Endothelial cell (in vitro differentiated cells): ENCODE measurements at places on chromosomes 4 and X. TPM values are rescaled to one million over a fixed set of nuclear protein-coding genes. Genes with fewer than 3 reads are reported as not detected.

The LRCH2 gene
- total RNA-seq = 3.7 TPM

The UCP1 gene
- total RNA-seq = 19.5 TPM

The KCND1 gene
- 6.0 TPM for total RNA-seq

The TMEM255A gene
- total RNA-seq = 0.13 TPM

The WNK3 gene
- 12.5 TPM for total RNA-seq

The HTR2C gene
- total RNA-seq = 0.10 TPM

The SSX2 gene
- not detected for total RNA-seq

DNA sequence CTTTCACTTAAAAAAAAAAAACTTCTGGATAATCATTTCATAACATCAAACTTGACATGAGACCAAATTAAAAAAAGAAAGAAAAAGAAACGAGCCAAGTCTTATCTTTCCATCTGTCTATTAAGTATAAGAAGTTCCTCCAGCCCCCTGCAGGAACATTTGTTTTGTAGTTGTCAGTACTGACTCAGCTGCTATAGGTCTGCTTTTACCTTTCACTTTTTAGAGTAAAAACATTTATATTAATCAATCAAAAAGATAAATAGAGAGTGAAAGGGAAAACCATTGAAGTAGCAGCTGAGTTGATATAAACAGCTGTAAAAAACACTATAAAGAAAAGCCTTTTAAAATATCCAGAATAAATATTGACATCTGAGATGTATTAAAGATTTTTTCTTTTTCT is 46.1 kb downstream of the CCDC158 start:
- DNase-seq = no peak

GRCh38 chrX:73841337-73841736 is 278.3 kb downstream of the CHIC1 start:
- no peak for DNase-seq

DNA sequence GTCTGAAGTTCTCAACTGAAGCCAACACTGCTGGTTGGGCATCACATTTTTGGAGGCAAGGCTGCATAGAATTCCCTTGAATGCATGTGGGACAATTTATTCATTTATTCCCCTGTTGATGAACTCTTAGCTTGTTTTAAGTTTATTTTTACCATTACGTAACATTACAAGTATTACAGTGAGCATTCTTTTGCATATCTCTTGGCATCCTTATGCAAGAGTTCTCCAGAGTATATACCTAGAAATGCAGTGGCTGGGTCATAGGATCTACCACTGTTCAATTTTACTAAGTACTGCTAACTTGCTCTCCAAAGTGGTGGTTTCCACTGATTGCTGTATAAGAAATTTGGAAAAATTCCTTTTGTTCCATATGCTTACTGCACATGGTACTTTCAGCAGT is 66.5 kb downstream of the UCHL1 start:
- no peak for DNase-seq

DNA sequence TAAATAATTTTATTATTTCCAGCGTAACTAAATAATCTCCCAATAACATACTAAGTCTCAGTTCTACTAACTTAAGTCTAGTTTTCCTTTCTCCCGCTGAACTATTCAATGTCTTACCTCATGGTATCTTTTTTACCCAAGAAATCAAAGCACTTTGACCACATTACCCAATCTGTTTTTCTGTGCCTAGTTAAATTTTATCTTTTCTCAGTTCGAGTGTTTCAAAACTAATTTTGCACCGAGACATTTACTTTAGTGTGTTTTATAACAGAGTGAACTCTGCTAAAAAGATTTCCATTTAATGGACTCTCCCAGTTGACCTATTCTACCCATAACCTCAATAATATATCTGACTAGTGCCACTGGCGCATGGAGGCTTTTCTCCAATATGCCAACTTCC is 67.6 kb upstream of the IRF2 start:
- DNase-seq = no peak

DNA sequence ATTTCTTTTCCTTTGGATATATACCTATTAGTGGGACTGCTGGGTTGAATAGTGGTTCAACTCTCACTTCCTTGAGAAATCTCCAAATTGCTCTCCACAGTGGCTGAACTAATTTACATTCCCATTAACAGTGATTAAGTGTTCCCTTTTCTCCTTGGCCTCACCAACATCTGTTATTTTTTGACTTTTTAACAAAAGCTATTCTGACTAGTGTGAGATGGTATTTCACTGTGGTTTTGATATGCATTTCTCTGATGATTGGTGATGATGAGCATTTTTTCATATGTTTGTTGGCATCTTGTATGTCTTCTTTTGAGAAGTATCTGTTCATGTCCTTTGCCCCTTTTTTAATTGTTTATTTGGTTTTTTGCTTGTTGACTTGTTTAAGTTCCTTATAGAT is 413.0 kb downstream of the MAPK10 start:
- no peak for DNase-seq

- no peak for DNase-seq
Measured at GRCh38 chrX:137562096-137562495, 3.8 kb upstream of the ZIC3 start.

DNA sequence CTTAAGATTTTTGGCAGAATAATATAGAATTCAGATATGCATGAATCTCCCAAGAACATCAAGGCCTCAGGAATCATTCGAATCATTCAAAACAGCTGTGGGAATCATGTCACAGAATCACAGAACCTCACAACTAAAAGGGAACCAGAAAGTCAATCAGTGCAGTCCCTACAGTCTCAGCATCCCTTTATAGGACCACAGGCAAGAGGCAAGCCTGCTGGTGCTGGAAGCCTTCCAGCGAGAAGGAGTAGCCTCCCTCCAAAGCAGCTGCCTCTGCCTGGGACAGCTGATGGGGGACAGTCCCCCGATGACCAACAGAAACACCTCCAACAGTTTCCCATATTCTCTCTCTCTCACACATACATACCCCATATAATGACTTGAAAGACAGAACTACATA is 20.7 kb downstream of the QDPR start:
- DNase-seq = no peak

DNA sequence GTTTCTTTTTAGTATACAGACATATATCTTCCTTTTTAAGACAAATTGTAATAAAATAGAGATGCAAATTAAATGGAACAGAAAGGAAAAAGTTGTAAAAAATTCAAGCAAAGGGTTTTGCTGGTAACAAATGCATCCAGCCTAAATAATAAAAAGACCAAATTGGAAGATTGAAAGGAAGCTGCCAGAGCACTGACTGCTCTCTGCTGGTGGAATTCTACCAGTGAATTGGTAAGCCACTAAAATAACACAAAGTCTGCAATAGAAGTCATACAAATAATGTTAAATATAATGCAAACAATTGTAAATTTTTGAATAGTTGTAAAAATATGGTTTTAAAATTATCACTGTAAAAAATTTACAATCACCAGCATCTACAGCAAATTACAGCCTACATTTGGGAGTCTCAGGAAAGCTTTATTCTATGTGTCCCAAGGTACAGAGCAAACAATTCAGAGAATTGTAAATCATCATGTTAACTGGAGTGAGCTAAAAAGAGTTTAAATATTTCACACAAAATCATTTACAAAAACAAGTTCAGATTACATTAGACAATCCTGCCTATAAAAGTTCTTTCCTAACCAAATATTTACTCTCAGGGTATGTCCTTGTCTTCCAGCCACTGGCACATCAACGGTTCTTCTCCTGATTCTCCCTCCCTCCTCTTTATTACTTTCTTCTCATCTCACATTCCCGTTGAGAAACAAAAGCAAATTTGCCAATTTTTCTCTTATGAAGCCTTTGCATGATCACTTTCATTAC is 1322.5 kb downstream of the PCDH7 start:
- no peak for DNase-seq

DNA sequence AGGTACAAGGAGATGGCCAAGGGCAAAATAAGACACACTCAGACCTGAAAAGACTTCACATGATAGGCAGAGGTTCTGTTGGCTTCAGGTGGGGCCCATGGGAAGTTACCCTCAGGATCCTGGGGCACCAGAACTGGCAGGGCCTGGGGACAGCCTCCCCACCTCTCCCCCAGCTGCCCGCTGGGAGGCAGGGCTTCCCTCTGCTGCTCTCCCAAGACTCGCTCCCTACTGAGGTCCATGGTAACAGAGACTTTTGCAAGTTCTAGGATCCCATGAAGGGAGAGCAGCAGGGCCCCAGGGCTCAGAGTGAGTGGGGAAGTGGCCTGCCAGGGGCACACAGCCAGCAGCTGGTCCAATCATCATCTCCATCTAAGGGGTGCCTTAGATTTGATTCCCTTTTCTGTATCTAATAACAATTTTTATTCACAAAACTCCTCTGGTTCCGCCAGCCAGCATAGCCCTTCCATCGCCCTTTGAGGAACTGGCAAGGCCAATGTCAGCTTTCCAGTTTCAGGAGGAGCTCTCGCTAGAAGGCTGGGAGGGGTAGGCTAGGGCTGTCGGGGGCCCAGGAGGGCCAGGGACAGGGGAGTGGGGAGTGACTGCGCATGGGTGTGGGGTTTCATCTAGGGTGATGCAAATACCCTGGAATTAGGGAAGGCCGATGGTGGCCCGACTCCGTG is 78.2 kb downstream of the SLC2A9 start:
- DNase-seq = no peak

DNA sequence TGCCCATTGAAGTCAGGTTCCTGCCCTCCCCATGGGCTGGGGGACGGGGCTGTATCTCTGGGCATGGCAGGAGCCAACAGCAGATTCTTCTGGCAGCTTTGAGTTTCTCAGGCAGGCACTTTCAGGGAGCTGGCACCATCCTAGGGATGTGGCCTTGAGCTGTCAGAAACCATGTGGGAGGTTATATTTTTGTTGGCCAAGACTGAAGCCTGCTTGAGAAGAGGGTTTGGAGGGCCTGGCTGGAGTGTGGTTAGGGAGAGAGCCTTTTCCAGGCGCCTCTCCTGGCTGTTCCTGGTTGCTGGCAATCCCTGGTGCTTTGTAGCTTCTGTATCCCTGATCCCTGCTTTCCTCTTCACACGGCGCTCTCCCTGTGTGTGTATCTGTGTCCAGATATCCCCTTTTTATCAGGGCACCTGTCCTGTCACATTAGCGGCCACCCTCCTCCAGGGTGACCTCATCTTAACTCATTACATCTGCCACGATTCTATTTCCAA is 30.6 kb upstream of the SORCS2 start:
- no peak for DNase-seq

DNA sequence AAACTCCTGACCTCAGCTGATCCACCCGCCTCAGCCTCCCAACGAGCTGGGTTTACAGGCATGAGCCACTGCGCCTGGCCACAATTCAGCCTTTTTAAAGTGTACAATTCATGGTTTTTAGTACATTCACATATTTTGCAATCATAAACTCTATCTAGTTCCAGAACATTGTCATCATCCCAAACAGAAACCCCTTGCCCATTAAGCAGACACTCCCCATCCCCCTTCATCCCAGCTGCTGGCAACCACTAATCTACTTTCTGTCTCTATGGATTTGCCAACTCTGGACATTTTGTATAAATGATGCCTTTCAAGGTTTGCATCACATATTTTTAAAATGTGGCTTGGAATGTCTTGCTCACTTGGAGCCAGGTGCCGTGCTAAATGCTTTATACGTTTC is 4.5 kb downstream of the CD99L2 start:
- DNase-seq = no peak

DNA sequence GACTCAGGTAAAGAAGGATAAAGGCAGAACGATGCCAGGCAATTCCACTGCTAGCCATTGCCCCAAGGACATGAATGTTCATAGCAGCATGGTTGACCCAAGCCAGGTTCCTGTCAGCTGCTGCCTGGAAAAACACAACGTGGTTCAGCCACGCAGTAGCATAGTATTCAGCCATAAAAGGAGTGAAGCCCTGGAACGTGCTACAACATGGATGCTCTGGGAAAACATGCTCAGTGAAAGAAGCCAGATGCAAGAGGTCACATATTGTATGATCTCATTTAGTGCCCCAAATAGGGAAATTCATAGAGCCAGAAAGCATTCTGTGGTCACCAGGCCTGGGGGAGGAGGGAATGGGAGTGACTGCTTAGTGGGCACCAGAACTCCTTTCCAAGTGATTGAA is 129.8 kb downstream of the GPR143 start:
- no peak for DNase-seq

DNA sequence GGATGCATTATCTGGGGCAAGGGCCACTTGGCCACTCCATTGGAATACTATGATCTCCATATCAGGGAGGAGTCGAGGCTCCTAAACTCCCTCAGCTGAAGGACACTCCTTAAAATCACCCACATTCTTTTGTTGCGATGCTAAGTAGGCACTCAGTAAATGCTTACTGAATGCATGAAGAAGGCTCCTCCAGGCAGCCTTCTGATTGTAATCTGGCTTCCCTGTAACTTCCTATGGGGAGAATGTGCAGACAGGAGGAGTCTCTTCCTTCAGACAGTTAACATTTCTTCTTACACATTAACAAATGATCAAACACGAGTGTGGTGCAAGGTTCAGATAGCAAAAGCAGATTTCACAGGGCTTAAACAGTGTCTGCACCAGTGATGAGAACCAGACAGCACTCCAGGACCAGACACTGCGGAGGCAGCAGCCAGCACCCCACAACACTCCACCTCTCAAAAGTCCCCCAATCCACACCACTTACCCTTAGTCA is 21.4 kb upstream of the USO1 start:
- DNase-seq = no peak

DNA sequence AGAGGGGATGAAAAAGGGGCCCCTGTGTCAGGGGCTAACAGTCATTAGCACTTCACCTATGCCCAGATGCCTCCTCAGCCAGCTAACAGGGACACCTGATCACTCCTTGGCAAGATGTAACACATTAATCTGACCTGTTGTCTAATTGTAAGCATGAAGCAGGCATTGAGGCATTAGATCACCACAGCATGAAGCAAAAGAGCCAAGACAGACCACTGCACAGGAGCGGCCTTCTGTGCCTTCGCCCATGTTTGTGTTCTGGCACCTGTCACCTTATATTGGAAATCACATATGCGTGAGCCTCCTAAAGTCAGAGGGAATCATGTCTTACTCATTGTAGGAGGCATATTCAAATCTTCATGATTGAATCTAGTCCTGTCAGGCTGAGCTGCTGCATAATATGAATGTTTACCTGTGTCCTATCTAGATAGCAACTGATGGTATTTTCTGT is 48.4 kb downstream of the PTTG2 start:
- no peak for DNase-seq

DNA sequence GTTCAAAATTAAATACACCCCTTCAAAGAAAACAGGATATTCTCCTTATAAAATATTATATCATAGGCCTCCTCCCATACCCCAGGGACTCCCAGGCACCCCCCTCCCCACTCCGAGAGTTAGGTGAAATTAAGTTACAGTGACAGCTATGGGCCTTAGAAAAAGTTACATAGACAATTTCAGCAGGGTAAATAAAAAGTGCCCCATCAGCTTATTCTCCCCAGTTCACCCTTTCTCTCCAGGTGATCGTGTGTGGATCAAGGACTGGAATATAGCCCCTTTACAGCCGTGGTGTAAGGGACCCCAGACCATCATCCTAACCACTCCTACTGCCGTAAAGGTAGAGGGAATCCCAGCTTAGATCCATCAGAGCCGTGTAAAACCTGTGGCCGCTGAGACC is 147.6 kb upstream of the FGF16 start:
- DNase-seq = no peak
